AG04450 (cell line): ENCODE measurements at places on chromosomes 4 and X.

- no peak for DNase-seq
These were observed 157.8 kb downstream of the ANTXR2 start for GRCh38 chr4:79915246-79915645.

DNA sequence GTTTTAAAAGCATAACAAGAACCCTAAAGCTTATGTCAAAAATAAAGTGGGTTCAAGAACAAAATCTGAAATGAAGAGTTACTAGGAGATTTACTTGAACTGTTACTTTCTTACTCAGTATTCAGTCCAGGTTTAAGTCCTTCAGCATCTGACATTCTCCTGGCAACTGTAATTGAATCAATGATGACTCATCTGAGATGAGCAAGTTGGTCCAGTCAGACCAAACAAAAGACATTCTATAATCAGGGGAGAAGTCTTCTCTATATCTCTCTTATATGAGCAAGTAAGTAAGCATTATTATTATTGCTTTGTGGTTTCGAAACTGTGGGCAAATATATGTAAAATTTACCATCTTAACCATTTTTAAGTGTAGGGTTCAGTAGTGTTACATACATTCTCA, 34.6 kb downstream of the MAP9 start:
- no peak for DNase-seq

DNA sequence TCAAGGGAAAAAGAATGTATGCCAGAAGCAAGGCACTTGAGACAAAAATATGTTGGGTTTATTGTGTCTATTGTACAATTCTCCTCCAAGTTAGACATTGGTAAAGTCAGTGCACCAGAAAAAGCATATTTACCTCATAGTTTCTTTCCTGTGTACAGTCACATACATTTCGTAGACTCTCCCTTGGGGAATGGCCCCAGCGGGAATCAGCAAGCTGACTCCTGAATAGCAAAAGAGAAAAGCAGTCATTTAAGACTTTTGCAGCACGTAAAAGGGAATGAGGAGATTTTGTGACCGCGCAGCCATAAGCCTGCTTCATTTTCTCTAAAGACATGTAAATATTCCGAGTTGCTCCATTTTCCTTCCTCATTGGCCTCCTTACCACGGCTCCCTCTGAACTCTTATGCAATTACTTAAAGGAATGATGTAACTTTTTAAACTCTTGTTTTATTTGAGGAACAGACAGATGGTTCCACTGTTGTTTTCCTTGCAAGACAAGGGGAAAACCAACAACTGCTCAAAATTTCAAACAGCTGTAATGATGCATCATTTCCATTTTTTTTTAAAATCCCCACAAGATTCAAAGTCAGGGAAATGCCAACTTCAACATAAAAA, 332.7 kb downstream of the UNC5C start:
- no peak for DNase-seq

DNA sequence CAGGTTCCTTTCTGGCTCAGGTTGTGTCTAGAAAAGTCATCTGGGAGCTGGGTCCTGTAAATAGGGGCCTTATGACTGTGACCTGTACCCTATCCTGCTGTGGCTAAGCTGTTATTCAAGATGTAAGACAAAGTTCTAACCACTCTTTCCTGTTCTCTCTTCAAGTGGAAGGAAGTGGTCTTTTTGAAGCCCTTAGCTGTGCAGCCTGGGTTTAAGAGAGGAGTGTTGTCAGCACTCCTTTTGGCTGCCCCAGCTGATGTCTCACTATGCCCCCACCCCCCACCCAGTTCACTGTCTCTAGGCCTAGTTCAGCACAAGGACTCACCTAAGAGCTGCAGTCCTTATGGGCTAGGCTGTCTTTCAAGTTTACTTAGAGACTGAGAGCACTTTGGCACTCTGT, 1069.5 kb downstream of the FAM133A start:
- no peak for DNase-seq

DNA sequence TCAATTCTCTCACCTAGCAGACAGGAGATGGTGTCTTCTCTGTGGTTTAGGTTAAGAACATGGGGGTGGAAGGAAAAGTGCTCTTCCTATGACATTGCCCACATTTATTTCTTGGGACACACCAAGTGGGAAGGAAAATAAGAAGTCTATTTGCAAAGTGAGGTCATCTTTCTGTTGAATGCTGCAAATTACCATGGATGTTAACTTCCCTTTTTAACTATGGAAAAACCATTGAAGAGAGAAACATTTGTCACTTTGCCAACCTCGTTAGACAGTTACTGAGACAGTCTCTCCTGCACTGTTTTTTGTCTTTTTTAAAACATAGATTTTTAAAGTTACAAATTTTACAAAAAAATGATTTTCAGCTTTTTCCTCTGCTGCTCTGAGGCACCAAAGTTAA, 72.8 kb upstream of the BEND4 start:
- no peak for DNase-seq

DNA sequence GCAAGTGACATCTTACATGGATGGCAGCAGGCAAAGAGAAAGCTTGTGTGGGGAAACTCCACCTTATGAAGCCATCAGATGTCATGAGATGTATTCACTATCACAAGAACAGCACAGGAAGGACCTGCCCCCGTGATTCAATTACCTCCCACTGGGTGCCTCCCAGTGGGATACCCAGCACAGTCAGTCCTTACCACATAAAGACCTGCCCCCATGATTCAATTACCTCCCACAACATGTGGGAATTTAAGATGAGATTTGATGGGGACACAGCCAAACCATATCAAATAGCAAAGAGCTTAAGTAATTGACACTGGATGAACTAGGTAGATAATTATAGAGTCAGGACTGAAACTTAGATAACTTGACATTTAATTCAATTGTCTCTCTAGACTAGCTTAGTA, 85.6 kb downstream of the SLIT2 start:
- no peak for DNase-seq

- no peak for DNase-seq
These were observed 23.9 kb upstream of the ANOS1 start for GRCh38 chrX:8755813-8756212.

- DNase-seq: peak; percentile 72
These were observed 63.0 kb downstream of the PRSS12 start for GRCh38 chr4:118289794-118290193.

DNA sequence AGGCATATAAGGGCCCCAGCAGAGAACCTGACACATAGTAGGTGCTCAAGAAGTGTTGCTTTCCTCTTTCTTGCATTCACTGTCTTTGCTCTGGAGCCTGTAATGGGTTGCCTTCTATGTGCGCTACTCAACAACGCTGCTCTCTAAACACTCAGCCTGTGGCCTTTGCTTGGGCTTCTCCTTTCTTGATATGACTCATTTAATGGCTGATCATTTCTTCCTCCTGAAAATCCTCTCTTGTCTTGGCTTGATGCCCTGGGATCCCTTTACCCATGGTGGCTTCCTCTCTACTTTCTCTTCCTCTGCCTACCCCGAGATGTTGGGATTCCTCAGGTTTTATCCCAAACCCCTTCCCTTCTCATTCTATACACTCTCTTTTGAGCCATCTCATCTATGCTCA, 19.9 kb upstream of the PJA1 start:
- DNase-seq: no peak

- no peak for DNase-seq
These were observed 16.9 kb downstream of the STAP1 start for GRCh38 chr4:67575232-67576058.

DNA sequence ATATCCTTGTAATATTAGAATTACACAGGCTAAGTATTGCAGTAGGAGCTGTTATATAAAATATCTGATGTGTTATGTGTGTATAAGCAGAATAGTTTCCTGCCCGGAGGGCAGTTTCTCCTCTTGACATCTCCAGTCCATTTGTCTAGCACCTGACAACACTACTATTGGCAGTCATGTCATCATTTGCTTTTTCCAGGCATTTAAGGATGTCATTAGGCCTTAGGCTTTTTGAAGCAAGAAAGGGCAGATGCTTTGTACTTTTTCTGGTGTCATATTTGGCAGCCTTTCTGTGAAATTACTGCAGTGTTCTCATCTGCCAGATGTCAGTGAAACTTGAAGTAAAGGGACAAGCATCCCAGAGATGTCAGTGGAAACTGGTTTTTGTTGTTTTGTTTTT, 2017.6 kb upstream of the IGFBP7 start:
- DNase-seq: no peak

DNA sequence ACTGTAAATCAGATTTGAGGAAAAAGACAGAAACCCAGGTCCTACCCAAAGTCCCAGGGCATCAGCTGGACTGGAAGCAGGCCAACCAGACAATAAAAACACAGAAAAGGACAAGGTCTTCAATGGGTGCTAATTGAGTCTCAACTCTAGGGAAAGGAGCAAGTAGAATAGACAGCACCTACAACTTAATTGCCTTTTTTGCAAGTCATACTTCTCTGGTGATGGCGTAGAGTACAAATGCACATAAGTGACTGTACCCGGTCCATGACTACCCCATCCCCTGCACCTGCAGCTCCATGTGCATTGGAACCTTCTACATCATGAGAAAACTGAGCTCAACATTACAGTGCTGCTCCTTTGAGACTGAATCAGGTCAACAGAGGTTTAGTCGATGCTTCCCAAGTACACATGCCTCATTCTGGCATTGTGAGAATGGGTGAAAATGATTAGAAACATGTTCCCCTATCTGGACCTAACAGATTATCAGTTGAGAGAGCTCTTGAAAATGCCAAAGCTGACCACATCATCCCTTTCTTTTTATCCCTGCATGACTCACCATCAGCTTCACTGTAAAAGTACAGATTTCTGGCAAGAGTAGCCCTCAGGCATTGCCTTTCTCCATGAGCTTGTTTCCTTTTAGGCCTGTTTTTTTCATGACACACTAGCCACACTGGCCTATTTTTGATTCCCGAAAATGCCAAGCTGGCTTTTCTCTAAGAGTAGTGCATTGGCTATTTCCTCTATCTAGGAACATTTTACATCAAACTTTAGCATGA, 298.3 kb downstream of the HS3ST1 start:
- DNase-seq: no peak

GRCh38 chr4:159016593-159017024, 86.3 kb upstream of the RAPGEF2 start:
- DNase-seq: no peak

DNA sequence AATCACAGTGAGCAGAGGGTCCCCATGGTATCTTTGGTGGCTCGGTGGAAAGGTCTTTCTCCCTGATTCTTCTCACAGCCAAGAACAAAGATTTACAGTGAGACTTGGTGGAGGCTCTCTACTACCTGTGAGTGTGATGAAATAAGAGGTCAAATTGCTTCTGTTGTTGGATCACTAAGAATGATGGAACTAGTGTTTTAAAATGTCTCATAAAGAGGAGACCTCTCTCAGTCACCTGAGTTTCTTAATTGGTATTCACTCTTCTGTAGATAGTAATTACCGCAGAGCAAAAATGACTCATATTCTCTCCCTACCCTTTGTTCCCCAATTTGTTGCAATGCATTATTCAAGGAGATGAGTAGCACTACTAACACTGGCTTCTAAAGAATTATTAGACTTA, 100.9 kb upstream of the TBC1D9 start:
- DNase-seq: no peak

DNA sequence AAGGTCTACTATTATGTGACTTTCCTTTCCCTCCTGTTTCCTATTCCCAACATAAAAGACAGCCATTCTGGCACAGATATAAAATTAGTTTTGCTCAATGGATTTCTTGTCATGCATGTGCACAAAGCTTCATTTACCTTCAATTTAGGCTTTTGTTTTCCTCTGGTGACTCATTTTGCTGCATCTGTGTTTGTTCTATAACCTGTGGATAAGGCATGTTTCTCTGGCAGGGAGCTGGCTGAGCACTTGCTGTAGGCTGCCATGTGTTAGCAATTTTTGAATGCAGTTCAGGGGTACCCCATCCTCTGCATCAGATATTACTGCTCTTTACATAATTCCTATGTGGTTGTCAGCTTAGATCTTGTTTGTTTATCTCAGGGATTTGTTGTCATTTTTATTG, 202.8 kb upstream of the GRID2 start:
- no peak for DNase-seq

DNA sequence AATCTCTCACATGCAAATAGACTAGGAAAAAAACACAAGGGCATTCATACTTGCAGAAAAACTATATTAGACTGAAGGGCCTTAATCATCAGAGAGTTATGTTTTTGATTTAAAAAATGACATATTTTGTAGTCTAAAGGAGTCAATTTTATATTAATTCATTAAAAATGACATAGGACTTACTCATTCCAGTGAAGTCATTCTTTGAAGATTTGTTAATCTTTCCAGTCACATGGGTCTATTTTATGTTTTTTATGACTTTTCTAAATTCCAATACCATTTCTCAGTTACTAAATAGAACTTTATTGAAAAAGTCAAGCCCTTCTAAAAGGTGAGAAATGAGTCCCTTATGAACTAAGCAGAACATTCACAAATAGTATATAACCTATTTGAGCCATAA, 743.8 kb upstream of the INTU start:
- no peak for DNase-seq

GRCh38 chr4:20043991-20044390, 207.7 kb upstream of the SLIT2 start:
- DNase-seq: no peak

- peak; percentile 24 for DNase-seq
These were observed 102.5 kb upstream of the MID1 start for GRCh38 chrX:10722851-10723250.

DNA sequence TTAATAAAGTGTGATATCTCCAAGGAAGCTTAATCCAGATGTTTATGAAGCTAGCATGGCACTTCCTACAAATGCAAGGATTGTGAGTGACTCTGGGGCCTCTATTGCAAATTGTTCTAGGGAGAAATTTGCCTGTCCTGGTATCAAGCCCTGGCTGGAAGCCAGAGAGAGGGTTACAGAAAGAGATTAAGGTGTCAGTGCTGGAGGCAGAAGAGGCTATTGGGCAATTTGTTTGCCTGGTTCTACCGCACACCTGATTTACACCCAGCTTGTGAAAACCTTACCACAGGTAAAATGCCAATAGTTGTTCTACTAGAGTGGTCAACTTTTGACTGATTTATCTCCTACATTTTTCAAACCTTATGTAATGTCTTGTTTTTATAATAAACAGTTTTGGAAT, 186.7 kb upstream of the FAT1 start:
- DNase-seq: no peak

DNA sequence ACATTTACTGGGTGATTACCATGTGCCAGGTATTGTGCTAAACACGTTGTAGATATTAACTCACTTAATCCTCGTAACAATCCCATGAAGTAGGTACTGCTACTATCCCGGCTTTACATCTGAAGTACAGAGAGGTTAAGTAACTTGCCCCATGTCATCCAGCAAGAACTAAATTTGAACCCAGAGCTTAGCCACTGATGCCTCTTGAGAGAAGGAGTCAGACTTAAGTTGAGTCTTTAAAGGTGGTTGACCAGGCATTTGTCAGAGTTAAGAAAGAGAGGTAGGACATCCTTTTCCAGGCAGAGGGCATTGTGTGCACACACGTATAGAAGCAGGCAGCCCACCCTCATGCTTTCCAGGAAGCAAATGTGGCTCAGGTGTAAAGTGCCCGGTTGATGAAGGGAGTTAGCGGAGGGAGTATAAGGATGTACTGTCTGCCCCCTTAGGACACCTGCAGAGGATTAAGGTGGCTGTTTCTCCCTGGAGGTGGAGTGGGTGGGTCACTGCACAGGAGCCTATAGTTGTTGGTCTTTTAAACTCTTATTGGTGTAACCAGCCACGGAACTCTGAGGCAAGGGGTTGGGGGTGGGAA, 335 bp upstream of the CD38 start:
- no peak for DNase-seq
